MCF 10A (cell line): ENCODE measurements at places on chromosomes 2 and 18. TPM values are rescaled to one million over a fixed set of nuclear protein-coding genes. Genes with fewer than 3 reads are reported as not detected.

Gene CELF4
- not detected in 2 replicates for total RNA-seq

Gene LCT
- total RNA-seq = not detected in 2 replicates

Gene CTLA4
- not detected in 2 replicates for total RNA-seq

Gene CCBE1
- total RNA-seq = 23.8 and 28.9 TPM in 2 replicates

Gene ITSN2
- 36.5 and 40.8 TPM in 2 replicates for total RNA-seq

Gene ANKRD30BL
- not detected in 2 replicates for total RNA-seq

Gene TUBB6
- total RNA-seq = 141 and 167 TPM in 2 replicates

Gene LAMA3
- total RNA-seq = 269 and 371 TPM in 2 replicates

Gene MOCOS
- total RNA-seq = 69.1 and 81.1 TPM in 2 replicates

Gene MFF
- total RNA-seq = 81.2 and 90.2 TPM in 2 replicates

Gene RGPD3
- 0.20 TPM in 1 of 2 replicates, not detected in the other for total RNA-seq

Gene DSG3
- 65.4 and 68.5 TPM in 2 replicates for total RNA-seq
